ENCODE measurements at places on chromosomes 13 and 19.
A peak's percentile ranks its signal among the peaks of the same experiment; 100 is the strongest.

- DNase-seq, result no peak
These were observed 20.2 kb downstream of the C19orf44 start for GRCh38 chr19:16516381-16516780.

GRCh38 chr13:46145950-46146349, 36.0 kb downstream of the LCP1 start:
- DNase-seq, result no peak

DNA sequence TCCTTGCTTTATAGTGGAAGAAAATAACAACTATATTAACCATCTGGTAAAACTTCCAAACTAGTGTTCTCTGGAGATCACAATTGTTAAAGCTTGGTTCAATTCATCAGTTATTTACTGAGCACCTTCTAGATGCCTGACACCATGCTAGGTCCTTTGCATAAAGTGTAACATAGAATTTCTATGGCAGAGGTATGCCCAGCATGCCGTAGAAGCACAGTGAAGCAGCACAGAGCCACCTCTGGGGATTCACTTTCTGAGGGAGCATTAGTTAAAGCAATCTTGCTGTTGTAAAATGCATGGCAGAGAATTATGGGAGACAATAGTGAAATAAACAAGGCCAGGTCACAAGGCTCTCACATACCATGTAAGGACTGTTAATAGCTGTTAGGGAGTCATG, 75.2 kb downstream of the LRRC63 start:
- no peak for DNase-seq

- no peak for DNase-seq
These were observed 896.8 kb downstream of the PCDH17 start for GRCh38 chr13:58528351-58528750.

DNA sequence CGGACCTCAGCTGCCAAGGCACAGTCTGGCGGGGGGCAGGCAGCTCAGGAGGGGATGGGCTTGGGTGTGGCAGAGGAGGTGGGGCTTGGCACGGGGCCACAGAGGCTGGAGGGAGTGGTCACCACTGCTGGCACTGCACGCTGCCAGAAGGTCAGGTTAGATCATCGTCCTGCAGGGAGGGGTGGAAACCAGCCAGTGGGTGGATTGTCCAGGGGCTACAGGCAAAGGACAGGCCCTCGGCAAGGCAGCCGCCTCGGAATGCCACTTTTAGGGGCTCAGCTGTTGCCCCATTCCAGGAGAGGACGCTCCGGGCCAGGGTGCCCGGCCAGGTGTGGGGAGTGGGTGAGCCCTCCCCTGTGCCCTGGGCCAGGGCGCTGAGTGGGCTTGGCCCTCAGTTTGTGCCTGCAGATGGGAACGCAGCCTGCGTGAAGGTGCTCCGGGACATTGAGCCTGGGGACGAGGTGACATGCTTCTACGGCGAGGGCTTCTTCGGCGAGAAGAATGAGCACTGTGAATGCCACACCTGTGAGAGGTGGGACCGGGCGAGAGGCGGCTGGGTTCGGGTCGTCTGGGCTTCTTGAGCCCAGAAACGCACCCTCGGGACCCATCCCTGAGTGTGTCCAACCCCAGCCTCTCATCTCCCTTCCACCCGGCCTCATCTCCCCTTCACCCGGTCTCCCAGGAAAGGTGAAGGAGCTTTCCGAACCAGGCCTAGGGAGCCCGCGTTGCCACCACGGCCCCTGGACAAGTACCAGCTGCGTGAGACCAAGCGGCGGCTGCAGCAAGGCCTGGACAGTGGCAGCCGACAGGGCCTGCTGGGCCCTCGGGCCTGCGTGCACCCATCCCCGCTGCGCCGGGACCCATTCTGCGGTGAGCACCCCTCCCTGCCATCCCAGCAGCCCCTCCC, 6.4 kb downstream of the KMT5C start:
- no peak for DNase-seq

DNA sequence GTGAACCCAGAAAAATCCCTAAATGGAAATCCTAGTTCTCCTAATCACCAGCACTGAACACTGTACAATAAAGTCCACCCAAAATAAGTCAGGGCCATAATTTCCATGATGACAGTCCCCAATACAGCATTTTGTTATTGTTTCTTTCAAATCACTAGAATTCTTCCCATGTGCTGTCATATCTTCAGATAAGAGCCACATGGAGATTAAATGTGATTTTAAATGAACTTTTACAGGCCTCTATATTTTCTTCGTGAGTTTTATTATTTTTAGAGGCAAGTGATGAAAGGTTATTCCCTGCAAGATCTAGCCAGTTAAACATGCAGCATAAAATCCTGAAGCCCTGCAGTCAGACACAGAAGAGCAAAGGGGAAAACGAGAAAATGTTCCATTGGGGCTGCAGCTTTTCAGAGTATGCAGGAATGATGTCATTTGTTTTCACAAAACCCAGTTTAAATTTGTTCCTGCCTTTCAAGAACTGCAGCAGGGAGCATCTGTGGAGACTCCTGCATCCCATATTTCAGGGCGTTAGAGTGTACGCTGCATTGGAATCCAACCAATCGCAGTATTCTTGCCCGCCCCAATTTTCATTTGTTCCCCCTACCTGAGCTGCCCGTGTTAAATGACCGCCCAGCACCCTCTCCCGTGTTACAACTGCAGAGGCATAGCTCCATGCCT, 167.2 kb upstream of the KLF12 start:
- DNase-seq, result no peak

- DNase-seq, result no peak
These were observed 88.5 kb downstream of the LRCH1 start for GRCh38 chr13:46641274-46642081.

GRCh38 chr19:44605547-44605946, 7.8 kb upstream of the IGSF23 start:
- no peak for DNase-seq

DNA sequence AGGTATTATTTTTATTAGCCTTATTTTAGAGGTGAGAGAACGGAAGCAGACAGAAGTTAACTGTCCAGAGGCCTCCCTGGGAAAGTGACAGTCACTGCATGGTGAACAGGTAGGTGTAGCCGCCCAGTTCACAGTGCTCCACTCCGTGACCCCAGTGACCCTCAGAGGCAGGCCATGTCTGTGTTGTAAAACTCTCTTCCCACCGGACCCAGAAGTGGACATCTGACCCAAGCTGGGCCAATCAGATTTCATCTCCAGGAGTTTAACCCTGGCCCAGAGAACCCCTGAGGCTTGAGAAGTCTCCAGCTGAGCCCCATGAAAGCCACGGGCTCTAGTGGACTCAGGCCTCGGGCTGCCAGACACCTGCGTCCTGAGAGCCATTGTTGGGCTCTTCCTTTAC, 83.6 kb upstream of the FARP1 start:
- DNase-seq, result no peak

DNA sequence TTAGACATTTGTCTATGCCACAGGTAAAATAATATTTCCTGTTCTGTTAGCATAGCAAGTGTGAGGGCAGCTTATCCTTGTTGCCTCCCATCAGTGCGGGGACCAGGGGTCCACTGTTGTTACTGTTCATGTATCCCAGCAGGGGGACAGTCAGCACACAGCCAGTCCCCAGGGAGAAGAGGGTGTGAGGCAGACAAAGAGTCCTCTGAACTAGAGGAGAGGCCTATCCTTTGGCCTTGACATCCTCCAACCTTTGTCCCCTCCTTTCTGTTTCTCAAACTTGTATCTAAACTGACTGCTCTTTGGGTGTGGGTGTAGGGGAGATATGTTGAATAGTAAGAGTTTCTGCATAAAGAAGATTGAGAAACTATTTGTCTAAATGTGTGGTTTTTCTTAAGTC, 2.9 kb upstream of the GPR18 start:
- DNase-seq, result no peak

DNA sequence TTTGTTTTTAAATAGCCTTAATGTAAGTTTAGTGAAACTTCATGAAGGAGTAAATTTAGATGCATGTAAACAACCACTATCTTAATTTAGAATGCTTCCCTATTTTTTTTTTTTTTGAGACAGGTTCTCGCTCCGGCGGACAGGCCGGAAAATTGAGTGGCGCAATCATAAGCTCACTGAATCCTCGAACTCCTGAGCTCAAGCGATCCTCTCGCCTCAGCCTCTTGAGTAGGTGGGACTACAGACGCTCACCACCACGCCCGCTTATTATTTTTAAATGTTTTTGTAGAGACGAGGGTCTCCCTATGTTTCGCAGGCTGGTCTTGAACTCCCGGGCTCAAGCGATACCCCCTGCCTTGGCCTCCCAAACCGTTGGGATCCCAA, 1.6 kb downstream of the TEX30 start:
- DNase-seq, result no peak

- DNase-seq, result no peak
These were observed 96.2 kb downstream of the ZIC5 start for GRCh38 chr13:99875391-99875790.

- no peak for DNase-seq
These were observed 20.8 kb downstream of the MBNL2 start for GRCh38 chr13:97242755-97243497.

- DNase-seq, result no peak
These were observed at the start of gene ICAM1 for GRCh38 chr19:10270616-10271394. TSS of gene ICAM1 (plus strand) at chr19:10271120. CDS start at chr19:10271160, 40 bp downstream.

- no peak for DNase-seq
These were observed 6.0 kb downstream of the TMEM255B start for GRCh38 chr13:113764793-113765563.

GRCh38 chr13:27379694-27380641, 44.5 kb upstream of the GTF3A start:
- DNase-seq, result peak; percentile 38

DNA sequence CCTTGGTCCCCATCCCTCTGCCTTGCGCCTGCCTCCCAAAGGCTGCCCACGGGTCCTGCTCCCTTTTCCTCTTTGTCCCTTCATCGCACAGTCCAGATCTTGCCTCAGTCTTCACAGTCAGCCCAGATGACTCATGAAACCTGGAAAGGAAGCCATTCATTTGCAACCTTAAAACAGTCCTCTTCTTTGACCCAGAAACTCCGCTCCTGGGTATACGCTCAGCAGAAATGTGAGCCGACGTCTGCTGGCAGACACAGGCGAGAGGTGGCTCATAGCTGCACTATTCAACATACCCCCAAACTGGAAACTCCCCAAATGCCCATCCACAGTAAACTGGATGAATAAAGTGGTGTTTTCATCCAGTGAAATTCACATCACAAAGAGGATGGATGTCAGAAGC, 13.6 kb upstream of the PEPD start:
- no peak for DNase-seq

- DNase-seq, result no peak
These were observed 997 bp upstream of the SAMD4B start for GRCh38 chr19:39341129-39341718.

GRCh38 chr19:43809762-43810696, 7.8 kb upstream of the LYPD5 start:
- DNase-seq, result peak; percentile 66

GRCh38 chr19:46269101-46269500, 27.7 kb upstream of the HIF3A start:
- DNase-seq, result no peak

DNA sequence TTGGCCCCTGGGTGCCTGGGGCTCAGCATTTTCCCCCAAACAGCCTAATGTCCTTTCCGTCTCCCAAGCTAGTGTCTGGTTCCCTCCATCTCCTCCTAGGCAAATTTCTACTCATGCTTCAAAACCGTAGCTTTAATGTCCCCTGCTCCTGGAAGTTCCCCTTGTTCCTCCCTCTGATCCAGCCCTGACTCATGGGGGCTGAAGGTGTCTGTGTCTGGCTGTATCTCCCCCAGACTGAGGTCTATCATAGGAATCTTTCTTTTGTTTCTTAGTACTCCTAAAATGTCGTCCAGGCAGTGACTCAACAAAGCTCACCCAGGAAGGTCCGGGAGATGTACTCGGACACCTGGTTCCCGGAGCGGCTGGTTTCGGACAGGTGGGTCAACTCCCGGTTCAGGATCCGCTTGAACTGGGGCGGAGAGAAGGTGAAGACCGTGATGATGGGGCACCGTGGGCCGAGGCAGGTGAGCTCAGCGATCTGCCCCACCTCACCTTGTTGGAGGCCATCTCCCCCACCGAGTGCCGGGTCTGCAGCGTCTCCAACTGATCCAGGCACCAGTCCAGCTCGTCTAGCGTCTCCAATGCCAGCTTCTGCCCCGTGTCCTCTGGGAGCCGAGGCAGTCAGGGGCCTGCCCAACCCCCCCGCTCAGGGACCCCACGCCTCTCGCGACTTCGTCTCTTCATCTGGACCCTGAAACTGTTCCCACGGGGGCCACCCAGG, 6.2 kb downstream of the PDE4C start:
- no peak for DNase-seq

GRCh38 chr19:19820774-19821320, 703 bp downstream of the ZNF506 start:
- DNase-seq, result no peak

- no peak for DNase-seq
These were observed 35.4 kb upstream of the INTS6 start for GRCh38 chr13:51488212-51488611.

GRCh38 chr19:53992815-53993214, 1.4 kb downstream of the CACNG6 start:
- DNase-seq, result no peak

DNA sequence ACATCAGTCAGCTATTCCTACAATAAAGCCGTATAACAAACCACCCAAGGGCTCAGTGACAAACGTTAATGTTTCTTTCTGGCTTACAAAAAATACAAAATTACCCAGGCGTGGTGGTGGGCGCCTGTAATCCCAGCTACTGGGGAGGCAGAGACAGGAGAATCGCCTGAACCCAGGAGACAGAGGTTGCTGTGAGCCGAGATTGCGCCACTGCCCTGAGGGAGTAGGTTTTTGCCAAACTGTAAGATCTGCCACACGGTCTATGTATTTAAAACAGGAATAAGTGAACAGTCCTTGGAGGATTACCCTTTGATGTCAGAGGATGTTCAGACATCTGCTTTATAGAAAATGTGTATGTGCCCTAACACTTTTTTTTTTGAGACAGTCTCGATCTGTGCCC, 105.8 kb downstream of the DPF1 start:
- no peak for DNase-seq

DNA sequence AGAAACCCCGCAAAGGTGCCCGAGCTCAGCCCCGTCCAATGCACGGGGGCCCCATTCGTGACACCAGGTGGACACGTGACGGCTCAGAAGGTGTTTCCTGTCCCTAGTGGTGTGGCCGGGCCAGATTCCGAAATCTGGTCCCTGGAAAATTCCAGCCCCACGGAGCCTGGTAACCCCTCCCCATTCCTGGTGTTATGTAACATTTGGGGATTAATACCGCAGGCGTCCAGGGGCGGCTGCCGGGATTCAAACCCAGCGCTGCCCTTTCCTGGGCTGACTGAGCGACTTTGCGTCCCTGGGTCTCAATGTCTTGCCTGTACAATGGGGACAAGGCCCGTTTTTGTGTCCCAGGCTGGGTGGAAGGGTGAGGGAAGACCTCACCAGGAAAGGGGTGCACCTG, 1.0 kb upstream of the PLK5 start:
- DNase-seq, result no peak

GRCh38 chr13:59492030-59492636, 671.6 kb downstream of the DIAPH3 start:
- no peak for DNase-seq

DNA sequence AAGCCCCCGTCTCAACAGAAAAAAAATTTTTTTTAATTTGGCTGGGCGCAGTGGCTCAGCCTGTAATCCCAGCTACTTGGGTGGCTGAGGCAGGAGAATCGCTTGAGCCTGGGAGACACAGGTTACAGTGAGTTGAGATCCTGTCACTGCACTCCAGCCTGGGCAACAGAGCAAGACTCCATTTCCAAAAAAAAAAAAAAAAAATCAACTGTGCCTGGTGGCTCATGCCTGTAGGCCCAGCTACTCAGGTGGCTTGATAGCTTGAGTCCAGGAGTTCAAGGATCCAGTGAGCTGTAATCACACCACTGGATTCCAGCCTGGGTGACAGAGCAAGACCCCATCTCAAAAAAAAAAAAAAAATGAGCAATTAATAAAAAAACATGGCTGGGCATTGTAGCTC, 1.3 kb upstream of the DOHH start:
- no peak for DNase-seq

- no peak for DNase-seq
These were observed 10.1 kb downstream of the TUBB4A start for GRCh38 chr19:6491802-6492592.

Data from HFFc6 (cell line).